ENCODE measurements at places on chromosomes 1 and 21.

- no peak for DNase-seq
Measured at GRCh38 chr1:185916861-185917260, 182.7 kb downstream of the HMCN1 start.

DNA sequence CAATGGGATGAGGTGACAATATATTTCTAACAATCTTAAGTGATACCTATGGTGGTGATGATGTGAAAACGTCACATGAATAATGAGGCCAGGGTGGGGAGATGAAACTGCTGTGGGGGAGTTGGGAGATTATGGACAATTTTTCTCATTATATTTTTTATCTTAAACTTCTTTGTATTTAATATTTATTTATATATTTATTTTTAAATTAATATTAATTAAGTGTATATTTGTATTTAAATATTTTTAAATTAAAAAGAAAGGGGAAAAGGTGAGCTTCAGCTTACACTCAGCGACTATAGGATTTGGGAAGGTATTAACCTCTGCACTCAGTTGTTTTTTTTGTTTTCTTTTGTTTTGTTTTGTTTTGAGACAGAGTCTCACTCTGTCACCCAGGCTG is 158.7 kb downstream of the PSMG1 start:
- DNase-seq = no peak

DNA sequence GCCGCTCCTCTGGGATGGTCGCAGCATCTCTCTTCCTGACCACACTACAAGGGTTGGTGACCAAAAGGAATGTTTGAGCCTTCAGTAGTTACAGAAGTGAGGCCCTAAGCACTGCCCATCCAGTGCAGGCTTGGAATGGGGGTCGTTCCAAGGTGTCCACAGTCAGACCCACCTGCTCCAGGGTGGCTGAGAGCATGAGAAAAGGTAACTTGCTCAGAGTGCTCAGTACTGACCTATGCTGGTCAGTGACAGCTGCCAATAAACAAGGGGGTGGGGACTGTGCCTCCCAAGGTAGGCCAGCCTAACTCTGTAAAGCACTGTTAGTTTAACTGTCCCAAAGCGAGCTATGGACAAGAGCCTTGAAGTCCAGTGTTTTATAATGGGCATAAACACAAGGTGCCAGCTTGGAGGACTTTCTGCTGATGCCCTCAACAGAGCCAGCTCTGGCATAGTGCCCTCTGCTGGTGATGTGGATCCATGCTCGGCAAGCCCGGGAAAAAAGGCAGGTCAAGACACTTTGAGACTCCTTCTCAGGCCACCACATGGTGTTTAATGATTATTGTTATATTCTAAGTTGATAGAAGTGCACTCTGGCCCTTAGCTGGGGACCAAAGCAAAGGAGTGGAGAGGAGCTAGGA is 78.1 kb upstream of the DNAH14 start:
- DNase-seq = no peak

GRCh38 chr1:72678683-72679082 is 396.3 kb upstream of the NEGR1 start:
- no peak for DNase-seq

GRCh38 chr21:45050797-45051489 is 23.4 kb upstream of the ADARB1 start:
- DNase-seq = no peak

GRCh38 chr1:33637846-33638440 is 165.5 kb downstream of the ZSCAN20 start:
- no peak for DNase-seq

- DNase-seq = no peak
Measured at GRCh38 chr21:17050646-17051045, 462.2 kb upstream of the CXADR start.

DNA sequence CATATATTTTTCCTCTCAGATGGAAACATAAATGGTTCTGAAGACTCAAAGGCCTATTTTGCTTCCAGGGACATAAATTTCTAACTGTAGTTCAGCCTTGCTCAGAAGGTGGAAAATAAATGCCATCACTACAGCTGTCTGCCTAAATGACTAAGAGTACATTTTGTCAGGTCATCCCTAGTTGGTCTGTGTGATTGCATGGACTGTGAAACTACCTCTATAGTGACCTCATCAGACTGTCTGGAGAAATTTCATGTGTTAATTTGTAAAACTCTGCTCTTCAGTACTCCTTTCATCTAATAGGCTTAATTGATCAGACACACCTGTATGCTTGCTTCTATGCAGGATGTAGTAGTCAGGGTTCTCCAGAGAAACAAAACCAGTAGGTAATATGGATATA is 886.9 kb downstream of the AMY1C start:
- no peak for DNase-seq

GRCh38 chr1:44854970-44855369 is 11.9 kb upstream of the PTCH2 start:
- no peak for DNase-seq

DNA sequence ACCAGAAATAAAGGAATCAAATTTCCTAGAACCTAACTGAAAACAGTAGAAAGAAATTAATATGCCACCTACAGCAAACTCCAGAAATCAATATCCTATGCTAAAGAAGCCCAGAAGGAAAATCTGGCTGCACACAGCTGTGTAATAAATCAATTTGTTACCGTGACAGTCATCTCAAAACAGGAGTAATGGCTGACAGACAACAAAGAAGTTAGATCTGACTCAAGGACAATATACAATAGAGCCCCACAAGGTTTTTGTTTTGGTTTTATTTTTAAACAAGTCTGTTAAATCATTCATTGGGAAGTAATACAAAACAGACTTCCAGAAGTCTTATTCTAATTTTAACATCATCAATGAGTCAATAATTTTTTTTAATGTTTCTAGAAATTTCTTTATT is 168.4 kb downstream of the RERE start:
- no peak for DNase-seq

DNA sequence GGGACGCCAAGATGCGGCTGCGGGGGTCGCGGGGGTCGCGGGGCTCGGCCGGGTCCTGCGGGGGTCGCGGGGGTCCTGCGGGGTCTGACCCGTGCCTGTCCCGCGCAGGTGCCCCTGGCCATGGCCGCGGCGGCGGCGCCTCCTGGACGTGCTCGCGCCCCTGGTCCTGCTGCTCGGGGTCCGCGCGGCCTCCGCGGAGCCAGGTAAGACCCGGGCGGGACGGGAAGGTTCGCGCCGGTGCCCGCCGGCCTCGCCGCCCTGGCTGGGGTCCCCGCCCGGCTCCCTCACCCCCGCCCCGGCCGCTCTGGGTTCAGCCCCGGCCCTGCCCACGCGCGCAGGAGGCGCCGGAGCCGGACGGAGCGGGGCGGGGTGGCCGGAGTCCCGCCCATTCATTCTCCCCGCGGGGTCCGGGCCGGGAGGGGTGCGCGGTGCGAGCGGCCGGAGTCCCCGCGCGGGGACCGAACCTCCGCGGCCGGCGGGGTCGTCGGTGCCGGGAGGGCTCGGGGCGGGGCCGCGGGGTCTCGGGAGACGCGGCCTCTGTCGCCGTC is 380 bp downstream of the COL18A1 start:
- no peak for DNase-seq

GRCh38 chr1:212257157-212257556 is 28.1 kb upstream of the PPP2R5A start:
- DNase-seq = no peak

- DNase-seq = no peak
Measured at GRCh38 chr1:86788300-86789206, 84.2 kb downstream of the SH3GLB1 start.

- DNase-seq = no peak
Measured at GRCh38 chr1:187091666-187092065, 262.9 kb downstream of the PLA2G4A start.

- no peak for DNase-seq
Measured at GRCh38 chr1:163046071-163046470, 23.1 kb upstream of the RGS4 start.

DNA sequence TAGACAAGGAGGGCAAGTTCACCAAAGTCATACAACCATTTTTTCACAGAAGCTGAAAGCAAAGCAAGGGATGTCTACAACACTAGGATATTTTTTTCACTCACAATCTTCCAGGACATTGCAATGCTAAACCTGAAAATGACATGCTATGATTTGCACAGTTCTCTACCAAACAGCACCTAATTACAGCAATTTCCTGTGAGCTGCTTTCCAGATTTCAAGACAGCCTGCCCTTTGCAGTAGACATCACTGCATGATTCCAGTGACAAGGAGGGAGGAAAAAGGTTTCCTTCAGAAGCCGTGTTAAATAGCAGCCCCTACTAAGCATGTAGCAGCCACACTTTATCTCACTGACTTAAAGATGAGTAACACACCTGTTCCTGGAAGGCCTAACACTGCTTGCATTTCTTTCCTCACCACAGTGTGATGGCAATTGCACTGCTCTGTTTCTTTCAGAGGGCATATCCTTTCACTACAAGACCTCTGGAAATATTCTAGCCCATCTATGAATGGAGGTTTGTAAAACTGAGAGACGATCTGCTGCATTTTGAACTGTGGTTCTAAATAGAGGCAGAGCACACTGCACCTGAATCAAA is 97.1 kb downstream of the DUSP10 start:
- DNase-seq = no peak

DNA sequence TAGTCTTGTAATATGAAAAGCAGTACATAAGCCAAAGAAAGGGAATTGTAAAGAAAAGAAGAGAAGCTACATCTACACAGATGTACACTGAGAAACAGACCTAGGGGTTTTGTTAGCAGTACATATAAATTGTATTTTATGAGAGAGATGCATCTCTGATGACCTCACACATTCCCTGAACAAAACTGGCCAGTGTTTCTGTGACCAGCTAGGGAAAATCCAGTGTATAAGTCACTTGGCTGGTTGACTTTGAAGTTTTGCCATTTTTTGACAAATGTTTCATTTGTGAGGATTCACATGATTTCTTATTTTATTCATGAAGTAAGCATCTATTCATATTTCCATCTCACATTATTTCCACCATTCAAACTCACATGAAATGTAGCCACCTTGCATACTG is 28.3 kb upstream of the DYNLT5 start:
- DNase-seq = no peak

GRCh38 chr1:4600615-4601460 is 53.6 kb upstream of the AJAP1 start:
- DNase-seq = no peak

GRCh38 chr21:34086887-34087306 is 13.5 kb downstream of the MRPS6 start:
- DNase-seq = no peak

- no peak for DNase-seq
Measured at GRCh38 chr1:229066591-229066990, 204.3 kb upstream of the RAB4A start.

DNA sequence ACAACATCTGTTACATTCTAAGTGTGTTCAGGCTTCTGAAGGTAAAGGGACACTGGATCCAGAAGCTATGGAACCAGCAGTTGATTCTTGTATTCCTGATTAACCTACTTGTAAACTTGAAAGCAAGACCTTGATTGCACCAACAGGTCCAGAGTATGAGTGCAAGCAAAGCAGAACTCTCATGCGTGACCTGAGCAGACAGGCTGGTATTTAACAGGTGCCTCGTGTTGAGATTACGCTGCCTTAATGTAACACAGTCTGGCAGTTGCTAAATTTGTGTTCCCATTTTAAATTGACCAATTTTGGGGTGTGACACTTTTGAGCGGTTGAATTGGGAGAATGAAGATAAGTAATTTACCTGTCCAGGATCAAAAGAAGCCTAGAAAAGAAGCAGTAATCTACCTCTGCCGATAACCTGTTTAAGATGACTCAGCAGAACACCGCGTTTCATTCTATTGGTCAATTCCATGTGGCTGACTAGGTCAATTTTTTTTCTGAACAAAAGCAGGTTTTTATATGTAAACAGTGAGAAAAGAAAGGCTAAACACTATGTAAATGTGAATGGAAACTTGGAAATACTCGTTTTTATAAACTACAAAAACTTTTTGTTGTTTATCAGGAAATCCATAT is 147.6 kb downstream of the DYRK1A start:
- no peak for DNase-seq

- no peak for DNase-seq
Measured at GRCh38 chr1:183002797-183003196, 20.4 kb upstream of the LAMC1 start.

DNA sequence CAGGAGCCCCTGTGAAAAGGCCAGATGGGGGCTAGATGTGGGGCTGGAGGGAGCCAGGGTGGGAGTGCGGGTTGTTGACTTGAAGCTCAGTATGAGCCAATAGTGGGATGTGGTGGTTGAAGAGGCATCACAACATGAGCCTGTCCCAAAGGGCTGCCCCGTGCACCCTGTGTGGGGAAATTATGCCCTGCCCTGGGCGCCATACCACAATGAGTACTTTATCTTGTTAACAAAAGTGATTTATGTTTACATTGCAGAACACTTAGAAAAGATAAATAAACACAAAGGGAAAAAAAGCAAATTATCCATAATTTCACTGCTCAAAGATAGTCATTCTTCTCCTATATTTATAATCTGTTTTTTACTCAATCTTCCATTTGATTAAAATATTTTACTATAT is 1.6 kb upstream of the NFASC start:
- DNase-seq = no peak

- no peak for DNase-seq
Measured at GRCh38 chr21:38439426-38439825, 58.9 kb downstream of the ERG start.

GRCh38 chr1:45035631-45036301 is 23.7 kb downstream of the UROD start:
- no peak for DNase-seq

- DNase-seq = no peak
Measured at GRCh38 chr1:202254454-202255252, 61.1 kb downstream of the LGR6 start.

DNA sequence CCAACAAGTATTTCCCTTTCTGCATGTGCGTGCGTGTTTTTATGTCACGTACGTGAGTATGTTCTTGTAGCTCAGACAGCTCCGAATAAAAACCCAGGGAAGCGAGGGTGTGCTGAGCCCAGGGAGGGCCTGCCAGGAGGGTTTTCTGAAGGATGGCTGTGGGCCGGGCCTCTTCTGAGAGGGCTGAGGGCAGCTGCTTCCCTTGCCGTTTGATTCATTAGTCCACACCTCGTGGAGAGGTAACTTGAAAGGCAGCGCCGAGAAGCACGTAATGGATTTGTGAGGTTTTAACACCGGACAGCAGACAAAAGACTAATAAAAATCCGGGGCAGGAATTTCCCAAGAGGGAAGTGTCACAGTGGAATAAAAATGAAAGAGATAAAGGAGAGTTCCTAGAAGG is 29.5 kb downstream of the CD247 start:
- no peak for DNase-seq

GRCh38 chr21:29121759-29122158 is 8.7 kb upstream of the MAP3K7CL start:
- DNase-seq = no peak

DNA sequence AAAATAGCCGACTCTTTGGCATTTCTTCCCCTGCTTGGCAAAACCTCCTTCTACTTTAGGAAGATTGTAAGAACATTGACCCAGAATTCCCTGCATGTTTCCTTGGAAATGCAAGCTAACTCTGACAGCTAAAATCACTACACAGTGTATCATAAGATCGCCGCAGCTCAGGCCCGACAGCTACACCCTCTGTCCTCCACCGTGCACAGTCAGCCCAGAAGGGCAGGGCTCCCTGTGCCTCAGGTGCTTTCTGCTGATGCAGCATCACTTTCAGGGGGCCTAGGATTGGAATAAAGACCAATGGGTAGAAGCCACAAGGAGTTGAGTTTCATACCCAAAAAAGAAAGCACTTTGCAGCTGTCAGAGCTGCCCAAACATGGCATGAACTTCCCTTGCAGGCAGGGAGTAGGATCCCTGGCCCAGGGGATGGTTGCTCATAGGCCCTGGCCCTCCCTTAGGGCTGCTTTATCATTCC is 145.3 kb downstream of the SEC16B start:
- DNase-seq = no peak

- DNase-seq = no peak
Measured at GRCh38 chr1:148353461-148354283, 129.4 kb downstream of the PPIAL4G start.

- no peak for DNase-seq
Measured at GRCh38 chr1:154521695-154522094, 19.5 kb upstream of the SHE start.

GRCh38 chr1:218330043-218330623 is 15.0 kb upstream of the TGFB2 start:
- no peak for DNase-seq

Measured in stimulated activated CD4-positive, alpha-beta T cell treated with anti-CD3 and anti-CD28 coated beads, Interleukin-15, amount 100 ng/mL, for 1 hour (primary cell).